Stimulated activated CD4-positive, alpha-beta T cell treated with anti-CD3 and anti-CD28 coated beads, TNF-alpha, amount 100 ng/mL, for 4 hours (primary cell): ENCODE measurements at places on chromosomes 6 and 20.

DNA sequence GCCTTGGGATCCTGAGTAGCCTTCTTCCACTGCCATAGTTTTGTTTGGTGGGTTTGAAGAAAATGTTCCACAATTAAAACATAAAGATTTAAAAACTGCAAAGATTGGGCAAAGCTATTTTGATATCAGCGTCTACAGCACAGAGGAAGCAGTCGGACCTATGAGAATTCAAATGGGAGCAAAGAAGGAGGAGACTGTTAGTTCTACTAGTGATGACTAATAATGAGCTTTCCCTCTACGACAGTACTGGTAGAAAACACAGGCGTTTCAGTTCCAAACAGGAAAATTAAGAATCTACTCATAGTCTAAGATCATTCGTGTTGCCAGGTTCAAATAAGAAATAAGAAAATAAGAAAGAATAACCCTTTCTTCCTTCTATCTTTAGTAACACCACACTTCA, 121.2 kb downstream of the INSM1 start:
- no peak for DNase-seq

GRCh38 chr6:138450445-138450844, 46.4 kb downstream of the HEBP2 start:
- no peak for DNase-seq

GRCh38 chr6:36786055-36786675, 53.1 kb downstream of the CPNE5 start:
- DNase-seq: no peak

- peak; percentile 13 for DNase-seq
These were observed 118.4 kb upstream of the SGK1 start for GRCh38 chr6:134436281-134436815.

DNA sequence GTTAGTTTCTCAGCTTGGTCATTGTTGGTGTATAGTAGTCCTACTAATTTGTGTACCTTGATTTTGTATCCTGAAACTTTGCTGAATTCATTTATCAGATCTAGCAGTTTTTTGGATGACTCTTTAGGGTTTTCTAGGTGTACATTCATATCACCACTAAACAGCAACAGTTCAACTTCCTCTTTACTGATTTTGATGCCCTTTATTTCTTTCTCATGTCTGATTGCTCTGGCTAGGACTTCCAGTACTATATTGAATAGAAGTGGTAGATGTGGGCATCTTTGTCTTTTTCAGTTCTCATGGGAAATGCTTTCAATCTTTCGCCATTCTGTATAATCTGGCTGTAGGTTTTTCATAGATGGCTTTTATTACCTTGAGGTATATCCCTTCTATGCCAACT, 61.3 kb upstream of the HEY2 start:
- no peak for DNase-seq

GRCh38 chr20:25256226-25256859, 8.5 kb downstream of the PYGB start:
- DNase-seq: no peak

DNA sequence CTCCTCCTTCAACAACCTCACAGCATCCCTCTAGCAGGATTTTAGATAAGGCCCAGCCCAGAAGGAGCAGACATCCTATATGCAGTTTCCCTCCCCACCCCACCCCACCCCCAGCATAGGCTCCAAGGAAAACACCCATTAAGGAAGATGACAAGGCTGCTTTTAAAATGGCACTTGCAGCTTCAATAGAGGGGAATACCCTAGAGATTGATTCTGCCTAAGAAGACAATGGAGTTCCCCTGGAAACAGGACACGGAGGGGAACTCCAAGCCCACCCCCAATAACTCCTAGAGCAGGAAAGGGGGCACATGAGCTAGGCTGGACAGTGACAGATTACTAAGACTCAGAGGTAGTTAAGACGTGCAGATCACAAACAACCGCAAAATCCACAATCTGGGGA, 34.7 kb downstream of the CPNE5 start:
- no peak for DNase-seq

DNA sequence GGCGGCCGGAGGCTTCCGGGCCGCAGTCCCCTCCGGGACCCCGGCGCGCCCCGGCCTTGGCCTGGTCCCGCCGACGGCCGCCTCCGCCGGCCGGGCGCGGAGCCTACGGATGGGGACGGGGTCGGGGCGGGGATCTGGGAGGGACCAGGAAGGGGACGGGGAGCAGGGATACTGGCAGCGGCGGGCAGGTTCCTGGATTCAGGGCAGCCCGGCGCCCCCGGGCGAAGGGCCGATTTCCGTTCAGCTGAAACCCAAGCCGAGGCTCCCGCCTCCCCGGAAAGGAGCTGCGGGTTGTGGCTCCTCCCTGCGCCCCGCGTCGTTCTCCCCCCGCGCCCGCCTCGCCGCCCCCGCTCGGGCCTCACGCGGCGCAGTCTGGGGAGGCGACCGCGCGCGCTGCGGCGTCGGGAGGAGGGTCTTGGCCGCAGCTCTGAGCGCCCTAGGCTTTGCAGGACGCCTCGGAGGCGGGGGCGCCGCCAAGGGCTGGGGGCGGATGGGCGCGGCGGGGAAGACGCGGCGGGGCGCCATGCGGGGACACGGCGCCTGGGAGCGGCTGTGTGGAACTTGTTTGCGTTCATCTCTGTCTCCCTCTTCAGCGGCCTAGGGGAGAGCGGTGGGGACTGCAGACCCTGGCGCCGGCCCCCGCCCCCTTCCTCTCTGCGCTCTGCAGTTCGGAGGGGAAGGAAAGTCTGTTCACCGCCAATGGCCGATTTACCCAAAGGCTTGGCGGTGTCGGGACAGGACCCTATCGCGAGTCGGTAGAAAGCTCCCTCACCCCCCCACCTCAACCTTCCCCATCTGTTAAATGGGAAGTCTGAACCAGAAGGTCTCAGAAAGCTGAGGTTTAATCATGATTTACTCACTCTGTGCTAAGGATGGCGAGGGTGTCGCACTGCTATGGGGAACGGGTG, 22.7 kb upstream of the TMEM181 start:
- no peak for DNase-seq

- no peak for DNase-seq
These were observed 92.2 kb downstream of the SIM1 start for GRCh38 chr6:100372326-100373091.

- DNase-seq: no peak
These were observed 75.0 kb upstream of the EZR start for GRCh38 chr6:158894193-158894592.

DNA sequence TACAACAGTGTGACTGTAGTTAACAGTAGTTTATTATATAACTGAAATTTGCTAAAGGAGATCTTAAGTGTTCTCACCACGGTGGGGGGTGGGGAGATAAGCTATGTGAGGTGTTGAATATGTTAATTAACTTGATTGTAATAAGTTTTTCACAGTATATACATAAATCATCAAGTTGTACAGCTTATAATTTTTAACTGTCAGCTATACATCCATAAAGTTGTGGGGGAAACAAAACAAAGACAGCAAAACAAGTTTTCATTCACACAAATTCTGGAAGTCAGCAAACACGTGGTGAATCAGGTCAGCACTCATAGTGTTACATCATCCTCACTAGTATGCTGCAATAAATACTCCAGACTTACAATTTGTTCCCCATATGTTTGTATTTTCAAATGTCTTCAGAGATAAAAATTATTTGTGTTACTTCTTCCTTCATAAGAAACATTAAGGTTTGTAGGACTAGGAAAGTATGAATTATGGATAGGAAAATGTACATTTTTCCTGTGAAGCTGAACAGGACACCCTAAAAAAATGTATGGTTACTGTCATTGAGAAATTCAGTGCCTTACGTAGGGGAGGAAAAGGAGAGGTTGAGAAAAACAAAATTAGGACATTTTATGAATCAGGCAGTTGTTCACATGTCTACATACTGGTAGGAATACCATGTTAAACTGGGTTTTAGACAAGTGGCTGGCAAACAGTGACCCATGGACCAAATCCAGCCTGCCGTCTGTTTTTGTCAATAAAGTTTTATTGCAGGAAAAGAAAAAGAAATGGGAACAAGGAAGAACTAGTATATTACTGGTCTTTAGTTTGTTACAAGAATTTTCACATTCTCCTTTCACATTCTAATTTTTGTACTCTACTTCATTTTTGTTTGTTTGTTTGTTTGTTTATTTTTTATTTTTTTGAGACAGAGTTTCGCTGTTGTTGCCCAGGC, 6.0 kb downstream of the SUMO4 start:
- no peak for DNase-seq

GRCh38 chr20:44287272-44288097, 23.5 kb downstream of the FITM2 start:
- DNase-seq: no peak

DNA sequence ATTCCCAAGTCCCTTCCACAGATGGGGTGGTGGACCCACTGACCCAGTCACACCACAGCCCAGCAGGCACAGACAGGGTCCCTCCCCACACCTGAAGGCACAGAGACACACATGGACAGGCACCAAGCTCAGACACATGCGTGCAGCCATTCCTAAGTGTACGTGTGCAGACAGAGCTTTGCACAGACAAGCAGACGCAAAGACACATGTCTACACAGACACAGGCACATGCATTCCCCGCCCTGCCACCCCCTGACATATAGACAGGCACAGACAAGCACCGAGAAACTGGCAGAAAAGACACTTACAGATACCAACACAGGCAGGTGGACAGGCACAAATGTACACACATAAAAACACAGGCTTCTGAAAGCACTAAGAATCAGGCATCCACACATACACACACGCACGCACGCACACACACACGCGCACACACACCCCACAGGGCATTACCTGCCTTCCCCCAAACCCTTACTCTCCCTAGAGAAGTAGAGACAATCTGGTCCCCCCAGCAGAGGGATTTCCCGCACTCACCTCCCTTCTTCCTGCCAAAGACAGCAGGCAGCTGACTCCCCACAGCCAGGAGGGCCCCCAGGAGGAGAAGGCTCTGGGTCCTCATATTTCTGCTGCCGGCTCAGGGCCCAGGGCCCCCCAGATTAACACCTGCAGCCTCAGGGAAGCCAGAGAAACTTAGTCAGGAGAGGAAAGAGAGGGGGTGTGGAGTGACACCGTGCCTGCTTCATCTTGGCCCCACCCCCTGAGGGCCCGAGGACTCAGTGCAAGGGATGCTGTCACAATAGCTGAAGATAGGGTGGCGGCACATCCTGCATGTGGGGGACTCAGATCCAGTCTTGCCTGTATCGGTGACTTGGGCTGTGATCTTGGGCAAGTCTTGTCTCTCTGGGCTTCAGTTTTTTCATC, at the start of gene WFDC5:
Gene WFDC5 (minus strand): TSS at position 710 of the 921 bp plus-strand sequence. CDS start 91 bp downstream, at position 619.
- DNase-seq: no peak

DNA sequence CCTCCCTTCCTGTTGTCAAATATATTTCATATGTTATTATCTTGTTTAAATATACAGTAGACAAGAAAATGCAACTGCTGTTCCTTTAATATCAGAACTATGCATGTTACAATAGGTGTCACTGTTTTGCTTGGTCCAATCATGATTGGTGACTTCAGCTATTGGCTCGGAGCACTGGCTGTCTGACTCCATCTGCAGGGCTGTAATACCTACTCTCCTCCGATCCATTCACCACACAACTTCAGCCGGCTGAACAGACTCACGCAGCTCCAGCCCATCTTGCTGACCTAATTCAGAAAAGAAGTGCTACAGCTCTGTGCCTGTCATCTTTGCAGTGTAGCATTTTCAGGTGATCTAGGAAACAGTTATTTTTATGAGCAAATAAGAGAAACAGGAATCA, at the start of gene BTBD3:
Gene BTBD3 (plus strand): TSS at position 231 of the 400 bp plus-strand sequence. CDS start 383 bp downstream, outside the sequence.
- DNase-seq: no peak

- DNase-seq: no peak
These were observed 374.1 kb downstream of the BCKDHB start for GRCh38 chr6:80480421-80481157.

GRCh38 chr20:37328149-37328945, 17.6 kb upstream of the SRC start:
- no peak for DNase-seq

DNA sequence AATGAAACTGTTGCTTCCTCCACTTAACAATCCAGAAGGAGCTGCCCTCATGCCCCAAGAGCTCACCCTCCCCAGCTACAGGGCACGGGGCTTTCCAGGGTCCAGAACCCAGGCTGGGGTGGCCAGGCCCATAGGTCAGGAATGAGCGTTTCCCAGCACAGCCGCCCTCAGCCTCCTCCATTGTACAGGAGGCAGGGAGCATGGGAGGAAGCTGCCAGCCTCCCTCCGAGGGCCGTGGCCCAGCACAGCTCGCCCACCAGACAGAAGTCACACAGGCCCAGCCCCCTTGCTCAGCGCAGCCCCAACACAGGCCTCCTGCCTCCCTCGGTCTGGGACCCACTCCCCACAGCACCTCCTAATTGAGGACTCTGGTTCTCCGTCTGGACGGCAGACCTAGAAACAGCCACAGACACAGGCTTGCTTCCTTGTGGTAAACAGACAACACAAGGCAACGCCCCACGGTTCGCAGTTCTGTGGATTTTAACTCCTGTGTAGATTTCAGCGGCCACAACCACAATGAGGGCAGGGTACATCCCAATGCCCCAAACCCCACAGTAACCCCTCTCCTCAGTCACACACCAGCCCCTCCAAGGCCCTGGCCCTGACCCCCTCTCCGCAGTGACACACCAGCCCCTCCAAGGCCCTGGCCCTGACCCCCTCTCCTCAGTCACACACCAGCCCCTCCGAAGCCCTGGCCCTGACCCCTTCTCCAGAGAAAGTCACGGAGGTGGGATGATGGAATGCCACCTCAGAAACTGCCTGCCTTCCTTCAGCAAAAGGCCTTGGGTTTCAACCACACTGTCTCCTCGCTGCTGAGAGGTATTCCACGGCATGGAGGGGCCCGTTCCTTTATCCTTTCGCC, 173.5 kb downstream of the DLL1 start:
- no peak for DNase-seq

DNA sequence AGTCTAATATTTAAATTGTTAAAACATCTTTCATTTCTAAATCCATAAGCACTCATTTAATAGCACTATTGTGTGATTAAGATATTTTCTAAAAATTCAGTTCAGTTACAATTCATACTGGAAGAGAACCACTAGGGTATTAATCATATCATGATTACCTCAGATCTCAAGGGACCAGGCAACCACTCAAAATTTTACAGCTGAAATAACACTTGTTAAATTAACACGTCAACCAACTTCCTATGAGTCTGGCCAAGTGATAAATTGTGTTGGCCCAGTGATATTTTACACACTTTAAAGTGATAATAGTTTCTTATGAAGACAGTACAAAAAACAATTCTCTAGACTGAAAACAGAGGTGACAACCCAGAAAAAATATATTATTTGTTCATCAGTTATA, 869.0 kb upstream of the ADGRB3 start:
- no peak for DNase-seq

- DNase-seq: no peak
These were observed 407.7 kb upstream of the JARID2 start for GRCh38 chr6:14838133-14838583.

- DNase-seq: no peak
These were observed 47.2 kb upstream of the FAM50B start for GRCh38 chr6:3801960-3802359.

DNA sequence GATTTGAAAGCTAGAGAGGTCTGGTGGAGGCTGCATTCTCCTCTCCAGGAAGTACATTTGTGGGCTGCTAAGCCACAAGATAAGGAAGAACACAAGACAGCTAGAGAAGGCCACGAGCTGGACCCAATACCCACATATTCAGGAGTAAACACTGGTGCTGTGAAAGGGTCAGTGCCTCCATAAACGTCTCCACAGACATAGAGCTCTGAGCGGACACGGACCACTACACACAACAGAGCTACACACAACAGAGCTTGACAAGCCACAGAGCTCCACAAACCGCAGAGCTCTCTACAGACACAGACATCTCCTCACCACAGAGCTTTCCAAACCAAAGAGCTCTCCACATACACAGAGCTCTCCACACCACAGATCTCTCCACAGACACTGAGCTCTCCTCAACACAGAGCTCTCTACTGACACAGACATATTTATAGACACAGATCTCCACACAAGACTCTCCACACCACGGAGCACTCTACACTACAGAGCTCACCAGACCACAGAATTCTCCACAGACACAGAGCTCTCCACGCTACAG, 51.9 kb downstream of the ERMARD start:
- no peak for DNase-seq
